ENCODE measurements at places on chromosomes 13 and 19.

- H3K27ac ChIP-seq: no peak overlapping the region
- DNase-seq: no peak
- H3K27me3 ChIP-seq: no peaks in the 10 kb centered on the region
- no peak overlapping the region for H3K4me3 ChIP-seq
Measured at GRCh38 chr13:81207231-81207630, 866.3 kb upstream of the SPRY2 start.

DNA sequence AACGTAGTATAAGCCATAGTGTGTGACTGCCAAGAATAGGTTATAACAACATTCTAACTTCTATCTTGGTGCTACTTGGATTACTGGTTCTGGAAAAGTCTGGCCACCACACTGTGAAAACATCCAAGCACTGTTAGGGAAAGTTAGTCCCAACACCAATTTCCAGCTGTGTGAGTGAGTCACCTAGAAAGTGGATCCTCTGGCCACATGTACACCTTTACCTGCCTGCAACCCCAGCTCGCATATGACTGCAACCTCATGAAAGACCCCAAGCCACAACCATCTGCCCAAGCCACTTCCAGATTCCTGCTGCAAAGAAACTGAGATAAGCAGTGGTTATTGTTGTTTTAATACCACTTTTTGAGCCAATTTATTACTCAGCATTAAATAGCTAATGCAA is 404.5 kb downstream of the KCTD12 start:
- H3K27me3 ChIP-seq: no peaks in the 10 kb centered on the region
- no peak overlapping the region for H3K4me3 ChIP-seq
- H3K4me1 ChIP-seq: no peaks in the 10 kb centered on the region
- DNase-seq: no peak

- DNase-seq: no peak
- no peaks in the 10 kb centered on the region for H3K36me3 ChIP-seq
- no peak overlapping the region for H3K4me3 ChIP-seq
- peaks cover 11% of the 10 kb centered on the region for H3K27me3 ChIP-seq
- H3K4me1 ChIP-seq: no peaks in the 10 kb centered on the region
Measured at GRCh38 chr13:28056426-28056825, 44.0 kb downstream of the FLT3 start.

GRCh38 chr13:59915252-59915651 is 248.5 kb downstream of the DIAPH3 start:
- H3K27ac ChIP-seq: no peak overlapping the region
- DNase-seq: no peak
- no peak overlapping the region for H3K4me3 ChIP-seq
- no peaks in the 10 kb centered on the region for H3K4me1 ChIP-seq
- H3K27me3 ChIP-seq: no peaks in the 10 kb centered on the region

- H3K36me3 ChIP-seq: no peaks in the 10 kb centered on the region
- H3K4me3 ChIP-seq: no peak overlapping the region
- no peaks in the 10 kb centered on the region for H3K27me3 ChIP-seq
- no peak overlapping the region for H3K27ac ChIP-seq
- no peaks in the 10 kb centered on the region for H3K4me1 ChIP-seq
- no peak for DNase-seq
Measured at GRCh38 chr13:70430256-70430655, 322.0 kb upstream of the KLHL1 start.

DNA sequence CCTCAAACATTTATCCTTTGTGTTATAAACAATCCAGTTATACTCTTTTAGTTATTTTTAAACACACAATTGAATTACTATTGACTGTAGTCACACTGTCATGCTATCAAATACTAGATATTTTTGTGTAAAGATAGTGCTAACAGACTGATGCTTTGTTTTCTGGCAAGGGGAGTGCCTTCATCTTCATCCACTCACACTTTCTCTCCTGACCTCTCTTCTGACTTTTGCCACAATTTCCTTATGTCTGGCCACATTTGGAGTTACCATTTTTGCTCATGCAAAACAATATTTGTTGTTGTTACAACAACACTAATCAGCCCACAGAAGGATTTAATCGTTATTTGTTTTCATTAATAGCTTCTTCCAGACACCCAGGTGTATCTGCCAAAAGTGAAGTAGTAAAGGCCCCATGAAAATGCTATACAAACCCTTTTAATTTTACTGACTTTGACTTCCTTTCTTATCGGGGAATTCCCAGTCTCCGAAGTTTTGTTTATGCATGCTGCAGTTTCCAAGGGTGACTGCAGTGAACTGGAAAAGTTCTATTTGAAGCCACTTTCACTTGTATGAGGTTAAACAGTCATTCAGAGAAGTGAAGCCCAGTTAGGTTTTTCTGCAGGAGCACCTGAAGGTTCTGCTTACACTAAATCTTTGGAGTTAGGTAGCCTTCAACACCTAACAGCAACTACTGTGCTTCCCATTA is 66.1 kb upstream of the FRY start:
- no peaks in the 10 kb centered on the region for H3K36me3 ChIP-seq
- no peaks in the 10 kb centered on the region for H3K27me3 ChIP-seq
- H3K4me3 ChIP-seq: no peak overlapping the region
- H3K4me1 ChIP-seq: peaks cover 3% of the 10 kb centered on the region

DNA sequence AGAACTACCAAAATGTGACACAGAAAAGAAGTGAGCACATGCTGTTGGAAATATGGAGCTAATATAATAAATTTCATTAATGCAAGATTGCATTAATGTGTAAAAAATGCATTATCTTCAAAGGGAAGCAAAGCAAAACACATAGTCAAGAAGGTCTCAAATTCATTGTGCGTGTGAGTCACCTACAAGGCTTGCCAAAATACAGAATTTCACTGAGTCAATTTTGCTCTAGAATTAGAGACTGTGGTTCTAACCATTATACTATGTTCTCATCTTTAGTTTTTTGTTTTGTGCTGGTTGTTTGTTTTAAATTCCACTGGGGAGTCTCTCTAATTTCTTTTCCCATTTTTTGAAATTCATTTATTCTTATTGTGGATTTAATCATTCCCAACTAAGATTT is 149.8 kb upstream of the SLITRK1 start:
- DNase-seq: no peak
- H3K27me3 ChIP-seq: no peaks in the 10 kb centered on the region
- H3K27ac ChIP-seq: no peak overlapping the region
- no peaks in the 10 kb centered on the region for H3K36me3 ChIP-seq
- H3K4me1 ChIP-seq: no peaks in the 10 kb centered on the region
